ENCODE measurements at places on chromosomes 13 and 19.

DNA sequence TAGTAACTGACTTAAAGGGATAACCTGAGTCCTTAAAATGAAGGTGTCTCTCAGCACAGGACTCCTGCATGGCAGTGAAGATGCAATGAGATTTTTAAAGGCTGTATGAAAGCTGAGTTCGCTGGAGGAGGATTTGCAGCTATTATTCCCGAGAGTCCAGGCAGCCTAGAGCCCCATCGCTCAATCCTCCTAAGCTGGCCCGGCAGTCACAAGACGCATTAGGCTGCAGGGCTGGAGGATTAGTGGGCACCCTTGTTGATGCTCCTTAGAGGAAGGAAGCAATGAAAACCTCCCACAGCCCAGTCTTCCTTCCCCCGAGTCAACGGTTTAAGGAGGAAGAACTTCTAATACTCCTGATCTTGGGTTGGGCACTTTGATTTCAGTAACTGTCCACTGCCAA is 239.5 kb downstream of the EFNB2 start:
- no peak overlapping the region for H3K27ac ChIP-seq
- no peak for DNase-seq
- no peaks in the 10 kb centered on the region for H3K4me1 ChIP-seq
- no peaks in the 10 kb centered on the region for H3K36me3 ChIP-seq
- no peak overlapping the region for H3K4me3 ChIP-seq

GRCh38 chr19:19909654-19910053 is 8.9 kb downstream of the ZNF93 start:
- H3K4me3 ChIP-seq = no peak overlapping the region
- no peaks in the 10 kb centered on the region for H3K36me3 ChIP-seq
- H3K27ac ChIP-seq = no peak overlapping the region
- no peaks in the 10 kb centered on the region for H3K27me3 ChIP-seq

GRCh38 chr19:4326837-4327251 is 11.8 kb downstream of the STAP2 start:
- H3K4me3 ChIP-seq = peak overlapping the region; percentile 45
- DNase-seq = no peak
- H3K4me1 ChIP-seq = peaks cover 19% of the 10 kb centered on the region
- H3K27me3 ChIP-seq = no peaks in the 10 kb centered on the region
- no peak overlapping the region for H3K27ac ChIP-seq

DNA sequence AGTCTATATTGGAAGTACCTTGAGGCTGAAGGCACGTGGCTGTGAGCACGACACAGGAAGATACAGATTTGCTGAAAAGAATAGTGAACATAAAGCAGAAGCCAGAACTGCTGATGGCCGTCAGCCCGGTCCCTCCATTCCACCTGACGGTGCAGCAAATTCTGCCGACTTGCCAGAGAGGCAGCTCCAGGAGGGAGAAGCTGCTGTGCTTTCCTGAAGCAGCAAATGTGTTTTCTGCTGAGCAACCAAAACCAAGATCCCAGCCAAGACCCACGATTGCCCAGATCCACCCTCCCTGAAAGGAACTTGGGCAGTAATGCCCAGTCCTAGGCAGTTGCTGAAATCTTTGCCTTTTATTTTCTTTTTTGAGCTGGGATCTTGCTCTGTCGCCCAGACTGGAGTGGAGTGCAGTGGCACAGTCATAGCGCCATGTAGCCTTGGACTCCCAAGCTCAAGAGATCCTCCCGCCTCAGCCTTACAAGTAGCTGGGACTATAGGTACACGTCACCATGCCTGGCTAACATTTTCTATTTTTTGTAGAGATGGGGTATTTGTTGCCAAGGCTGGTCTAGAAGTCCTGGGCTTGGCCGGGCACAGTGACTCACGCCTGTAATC is 7.0 kb upstream of the RCN3 start:
- no peaks in the 10 kb centered on the region for H3K27me3 ChIP-seq
- DNase-seq = no peak
- no peak overlapping the region for H3K4me3 ChIP-seq
- H3K36me3 ChIP-seq = no peaks in the 10 kb centered on the region

GRCh38 chr13:21913010-21913409 is 242.1 kb downstream of the FGF9 start:
- no peak overlapping the region for H3K4me3 ChIP-seq
- no peaks in the 10 kb centered on the region for H3K36me3 ChIP-seq
- no peaks in the 10 kb centered on the region for H3K27me3 ChIP-seq

- H3K36me3 ChIP-seq = no peaks in the 10 kb centered on the region
- H3K4me3 ChIP-seq = no peak overlapping the region
- no peaks in the 10 kb centered on the region for H3K4me1 ChIP-seq
- DNase-seq = no peak
- H3K27ac ChIP-seq = no peak overlapping the region
Observed at GRCh38 chr13:74171641-74172040, 37.4 kb upstream of the KLF12 start.

DNA sequence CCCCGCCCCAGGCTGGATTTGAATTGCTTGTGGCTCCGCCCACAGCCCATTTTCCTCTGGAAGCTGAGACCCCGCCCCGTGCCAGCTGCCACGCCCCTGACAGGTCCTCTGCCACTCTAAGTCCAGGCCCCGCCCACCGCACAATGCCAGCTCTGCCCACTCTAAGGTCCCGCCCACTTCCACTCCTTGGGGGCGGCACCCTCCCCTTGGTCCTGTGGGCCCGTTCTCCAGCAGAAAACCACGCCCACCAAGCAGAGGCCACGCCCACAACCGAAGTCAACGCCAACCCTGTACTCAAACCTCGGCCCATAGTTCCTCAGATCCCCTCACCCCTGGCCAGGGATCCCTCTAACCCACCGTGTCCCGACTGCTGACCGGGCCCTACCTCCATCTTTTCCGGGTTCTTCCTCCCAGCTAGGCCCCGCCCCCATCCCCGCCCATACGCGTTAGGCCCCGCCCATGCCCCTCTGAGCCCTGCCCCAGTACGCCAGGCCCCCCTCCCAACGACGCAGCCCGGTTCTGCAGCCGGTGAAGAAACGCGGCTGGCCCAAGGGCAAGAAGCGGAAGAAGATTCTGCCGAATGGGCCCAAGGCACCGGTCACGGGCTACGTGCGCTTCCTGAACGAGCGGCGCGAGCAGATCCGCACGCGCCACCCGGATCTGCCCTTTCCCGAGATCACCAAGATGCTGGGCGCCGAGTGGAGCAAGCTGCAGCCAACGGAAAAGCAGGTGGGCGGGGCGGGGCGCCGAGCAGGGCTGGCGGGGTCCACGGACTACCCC is 1.3 kb downstream of the HMG20B start:
- DNase-seq = peak; percentile 69
- no peaks in the 10 kb centered on the region for H3K27me3 ChIP-seq
- no peaks in the 10 kb centered on the region for H3K36me3 ChIP-seq

- no peak for DNase-seq
- no peak overlapping the region for H3K4me3 ChIP-seq
- no peak overlapping the region for H3K27ac ChIP-seq
- H3K4me1 ChIP-seq = no peaks in the 10 kb centered on the region
- H3K36me3 ChIP-seq = no peaks in the 10 kb centered on the region
Observed at GRCh38 chr13:25684491-25684890, 312.7 kb downstream of the ATP8A2 start.

GRCh38 chr13:50919277-50919676 is 9.7 kb downstream of the RNASEH2B start:
- DNase-seq = no peak
- no peaks in the 10 kb centered on the region for H3K27me3 ChIP-seq
- H3K4me3 ChIP-seq = no peak overlapping the region
- H3K4me1 ChIP-seq = peaks cover 23% of the 10 kb centered on the region

DNA sequence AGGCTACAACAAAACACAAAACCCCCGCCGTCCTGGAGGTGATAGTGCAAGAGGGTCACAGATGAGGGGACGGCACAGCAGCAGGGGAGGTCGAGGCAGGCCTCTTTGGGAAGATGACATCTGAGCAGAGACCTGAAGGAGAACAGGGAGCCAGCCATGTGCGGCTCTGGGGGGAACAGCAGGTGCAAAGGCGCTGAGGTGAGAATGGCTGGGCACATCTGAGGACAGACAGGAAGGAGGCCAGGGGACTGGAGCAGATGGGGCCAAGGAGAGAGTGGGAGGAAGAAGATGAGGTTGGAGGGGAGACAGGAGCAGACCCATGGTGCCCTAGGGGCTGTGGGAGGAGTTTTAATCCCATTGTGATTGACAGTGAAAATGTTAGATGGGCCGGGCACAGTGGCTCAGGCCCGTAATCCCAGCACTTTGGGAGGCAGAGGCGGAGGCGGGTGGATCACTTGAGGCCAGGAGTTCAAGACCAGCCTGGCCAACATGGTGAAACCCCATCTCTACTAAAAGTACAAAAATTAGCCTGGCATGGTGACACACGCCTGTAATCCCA is 1.8 kb upstream of the CKM start:
- no peaks in the 10 kb centered on the region for H3K4me1 ChIP-seq
- peaks cover 16% of the 10 kb centered on the region for H3K27me3 ChIP-seq
- no peak overlapping the region for H3K4me3 ChIP-seq

DNA sequence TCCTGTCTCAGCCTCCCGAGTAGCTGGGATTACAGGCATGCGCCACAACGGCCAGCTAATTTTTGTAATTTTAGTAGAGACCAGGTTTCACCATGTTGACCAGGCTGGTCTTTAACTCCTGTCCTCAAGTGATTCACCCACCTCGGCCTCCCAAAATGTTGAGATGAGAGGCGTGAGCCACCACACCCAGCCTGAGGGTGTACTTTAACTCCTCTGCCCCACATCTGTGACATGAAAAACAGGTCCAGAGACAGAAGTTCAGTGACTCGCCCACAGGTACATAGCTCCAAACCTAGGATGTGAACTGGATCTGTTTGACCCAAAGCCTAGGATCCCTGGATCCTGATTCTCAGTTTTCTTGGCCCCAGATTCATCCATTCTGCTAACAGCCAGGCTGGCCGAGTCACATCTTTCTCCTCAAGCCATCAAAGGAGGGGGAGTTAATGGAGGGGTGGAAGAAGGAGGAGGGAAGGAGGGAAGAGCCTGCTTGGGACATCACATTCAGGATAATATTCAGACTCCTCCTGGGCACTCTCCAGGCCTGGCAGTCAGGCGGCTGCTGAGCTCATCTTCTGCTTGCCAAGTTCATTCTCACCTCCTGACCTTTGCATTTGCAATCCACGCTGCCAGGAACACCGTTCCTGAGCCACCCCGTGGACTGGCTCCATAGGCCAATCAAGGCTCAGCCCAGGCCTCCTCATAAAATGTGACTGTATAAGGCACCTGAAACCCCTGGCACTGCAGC is 3.1 kb downstream of the SPC24 start:
- no peaks in the 10 kb centered on the region for H3K36me3 ChIP-seq
- DNase-seq = no peak
- H3K27ac ChIP-seq = no peak overlapping the region
- H3K4me1 ChIP-seq = peaks cover 14% of the 10 kb centered on the region
- no peak overlapping the region for H3K4me3 ChIP-seq
- H3K27me3 ChIP-seq = no peaks in the 10 kb centered on the region

DNA sequence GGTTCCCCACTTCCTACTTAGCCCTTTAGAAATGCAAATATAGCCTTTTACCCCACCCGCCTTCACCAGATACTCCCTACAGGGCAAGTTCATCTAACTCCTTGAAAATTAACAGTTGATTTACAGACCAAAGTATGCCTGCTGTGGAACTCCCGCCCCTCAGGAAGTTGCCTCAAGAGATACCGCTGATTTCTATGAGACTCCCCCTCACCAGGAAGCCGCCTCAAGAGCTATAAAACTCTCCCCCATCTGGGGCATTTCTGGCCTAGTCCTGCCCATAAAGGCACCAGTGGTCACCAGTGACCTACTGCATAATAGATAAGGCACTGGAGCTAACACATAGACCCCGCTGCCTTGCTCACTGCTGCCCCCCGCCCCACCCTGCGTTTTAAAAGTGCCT is 201.7 kb upstream of the UBL3 start:
- no peaks in the 10 kb centered on the region for H3K36me3 ChIP-seq
- no peaks in the 10 kb centered on the region for H3K27me3 ChIP-seq
- no peak for DNase-seq
- H3K27ac ChIP-seq = no peak overlapping the region
- peaks cover 4% of the 10 kb centered on the region for H3K4me1 ChIP-seq
- no peak overlapping the region for H3K4me3 ChIP-seq

DNA sequence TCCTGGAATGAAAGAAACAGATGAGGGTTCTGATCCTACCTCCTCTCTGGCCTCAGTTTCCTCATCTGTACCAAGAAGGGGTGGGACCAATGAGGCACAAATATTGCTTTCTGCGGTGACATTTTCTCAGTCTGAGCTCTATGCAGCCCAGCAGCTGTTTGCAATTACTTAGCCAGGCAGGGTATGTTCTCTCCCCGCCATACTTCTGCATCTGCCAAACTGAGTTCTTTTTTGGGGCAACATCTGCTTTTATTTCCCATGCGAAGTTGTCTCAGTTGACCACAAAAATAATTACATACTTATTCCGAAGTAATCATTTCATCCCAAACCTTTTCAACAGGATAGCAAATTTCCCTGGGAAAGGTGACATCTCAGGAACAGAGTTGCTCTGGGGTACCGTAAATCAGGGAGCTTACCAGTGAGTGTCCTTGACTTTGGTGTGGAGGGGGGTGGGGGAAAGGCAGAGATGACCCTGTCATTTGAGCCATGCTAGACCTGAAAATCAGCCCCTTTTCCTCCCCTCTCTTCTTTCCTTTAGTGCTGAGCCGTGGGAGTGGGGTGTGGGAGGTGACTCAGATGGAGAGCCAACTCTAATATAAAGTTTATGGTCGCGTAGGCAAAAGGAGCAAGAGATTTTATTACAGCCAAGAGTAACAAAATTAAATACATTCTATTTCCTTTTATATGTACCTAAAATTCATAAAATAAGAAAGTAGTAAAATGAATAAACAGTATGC is 165.7 kb upstream of the KL start:
- H3K4me1 ChIP-seq = no peaks in the 10 kb centered on the region
- no peaks in the 10 kb centered on the region for H3K36me3 ChIP-seq
- H3K27me3 ChIP-seq = no peaks in the 10 kb centered on the region
- no peak overlapping the region for H3K4me3 ChIP-seq
- no peak for DNase-seq
- no peak overlapping the region for H3K27ac ChIP-seq

DNA sequence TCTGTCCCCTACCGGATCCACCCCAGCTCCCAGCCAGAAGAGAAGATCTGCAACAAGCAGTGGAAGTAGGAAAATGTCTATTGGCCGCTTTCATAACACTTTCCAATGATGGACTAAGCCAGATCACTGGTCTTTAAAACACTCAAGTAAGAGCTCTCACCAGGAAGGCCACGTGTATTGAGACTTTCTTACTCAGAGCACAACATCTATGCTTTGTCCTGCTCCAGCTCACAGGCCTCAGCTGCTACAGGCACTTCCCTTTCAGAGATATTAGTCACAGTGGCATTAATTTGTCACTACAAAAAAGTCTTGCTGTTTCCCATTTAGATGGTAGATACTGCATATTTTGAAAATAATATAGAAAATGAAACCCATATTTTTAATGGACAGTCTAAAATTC is 164.2 kb downstream of the ABCC4 start:
- no peaks in the 10 kb centered on the region for H3K27me3 ChIP-seq
- no peak overlapping the region for H3K4me3 ChIP-seq
- H3K4me1 ChIP-seq = no peaks in the 10 kb centered on the region
- H3K36me3 ChIP-seq = no peaks in the 10 kb centered on the region
- H3K27ac ChIP-seq = no peak overlapping the region

- no peak overlapping the region for H3K4me3 ChIP-seq
- H3K4me1 ChIP-seq = no peaks in the 10 kb centered on the region
- no peaks in the 10 kb centered on the region for H3K27me3 ChIP-seq
- H3K36me3 ChIP-seq = no peaks in the 10 kb centered on the region
- H3K27ac ChIP-seq = no peak overlapping the region
Observed at GRCh38 chr13:96191367-96191766, 101.5 kb downstream of the HS6ST3 start.

Measured in effector memory CD4-positive, alpha-beta T cell (primary cell).